ENCODE measurements at places on chromosomes 6 and 20.

DNA sequence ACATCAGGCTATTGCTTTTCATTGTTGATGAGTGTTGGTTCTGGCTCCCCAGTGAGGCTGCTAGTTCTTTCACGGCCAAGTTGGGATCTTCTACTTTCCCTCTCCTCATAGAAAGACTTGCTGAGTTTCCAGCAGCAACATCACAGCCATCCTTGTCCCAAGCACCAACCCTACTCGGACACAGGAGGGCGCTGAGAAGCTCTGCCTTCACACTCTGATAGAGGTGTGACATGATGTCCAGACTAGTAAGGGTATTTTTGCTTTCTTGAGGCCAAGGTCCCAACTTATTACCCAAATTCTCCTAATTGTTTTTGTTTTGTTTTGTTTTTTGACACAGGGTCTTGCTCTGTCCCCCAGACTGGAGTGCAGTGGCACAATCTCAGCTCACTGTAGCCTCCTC lies 3.0 kb upstream of the GCM1 start:
- DNase-seq: peak; percentile 40

DNA sequence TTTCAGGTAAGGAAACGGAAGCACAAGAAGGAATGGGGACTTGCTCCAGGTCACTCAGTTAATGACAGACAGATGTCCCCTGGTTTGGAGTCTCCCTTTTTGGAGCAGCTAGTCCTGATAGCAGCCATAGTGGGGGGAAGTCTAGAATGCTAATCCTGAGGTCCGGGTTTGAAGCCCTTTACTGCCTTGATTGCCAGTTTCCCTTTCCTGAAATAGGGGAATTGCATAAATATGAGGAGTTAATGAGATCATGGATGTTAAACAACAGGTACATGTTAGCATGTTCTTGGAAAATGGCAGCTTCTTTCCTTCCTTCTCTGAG lies 341 bp upstream of the TTPAL start:
- DNase-seq: no peak

DNA sequence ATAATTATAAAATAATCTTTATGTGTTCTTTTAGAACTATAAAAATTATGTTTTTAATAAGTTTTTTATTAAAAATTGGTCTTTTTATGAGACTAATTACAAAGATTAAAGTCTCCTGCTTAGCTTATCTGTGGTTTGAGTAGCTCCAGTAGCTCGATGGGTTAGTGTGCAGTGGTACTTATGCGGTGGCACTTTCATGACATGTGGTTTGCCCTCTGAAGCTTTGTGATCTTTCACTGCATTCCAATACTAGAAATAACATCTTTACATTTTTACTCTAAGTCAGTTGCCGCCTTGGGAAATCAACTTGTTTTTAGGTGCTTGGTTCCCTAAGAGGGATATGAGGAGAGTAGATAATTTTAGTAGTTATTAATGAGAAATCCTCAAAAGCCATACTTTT lies 699.5 kb upstream of the FLRT3 start:
- no peak for DNase-seq

DNA sequence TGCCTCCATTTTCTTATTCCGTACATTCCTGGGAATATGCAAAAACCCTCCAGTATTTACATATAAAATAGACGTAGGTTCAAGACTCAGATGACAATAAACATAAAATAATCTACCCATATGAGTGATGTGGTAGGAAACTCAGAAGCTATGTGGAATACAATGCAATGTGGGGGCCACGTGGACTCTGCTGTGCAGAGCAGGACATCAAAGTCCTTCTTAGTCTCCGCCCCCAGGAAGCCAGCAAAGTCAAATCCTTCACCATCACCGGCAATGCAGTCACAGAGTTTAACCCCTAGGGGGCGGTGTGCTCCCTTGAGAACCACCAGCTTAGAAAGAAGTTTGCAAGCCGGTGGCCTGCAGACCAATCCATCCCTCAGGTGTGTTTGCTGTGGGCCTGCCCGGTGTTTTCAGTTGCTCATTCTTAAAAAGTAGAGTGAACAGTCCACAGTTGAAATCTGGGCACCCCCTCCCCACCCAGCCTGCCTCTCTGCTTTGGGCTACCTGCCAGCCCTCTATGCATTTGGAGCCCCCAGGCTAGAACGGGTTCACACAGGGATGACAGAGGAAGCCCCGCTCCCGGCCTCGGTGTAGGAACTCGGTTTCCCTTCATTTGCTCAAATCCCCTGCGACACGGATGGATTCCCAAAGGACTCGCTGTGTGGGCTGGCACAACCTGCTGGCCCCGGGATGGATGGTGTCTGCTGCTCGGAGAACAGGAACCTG lies 59.9 kb downstream of the SULF2 start:
- DNase-seq: peak; percentile 98

GRCh38 chr6:47581591-47581990 lies 104.0 kb downstream of the CD2AP start:
- DNase-seq: no peak

GRCh38 chr20:2396241-2396814 lies 15.6 kb downstream of the TGM6 start:
- DNase-seq: no peak

- no peak for DNase-seq
Observed at GRCh38 chr6:24455061-24455460, 34.3 kb downstream of the GPLD1 start.

Measured in HepG2 (cell line).